ENCODE measurements at places on chromosomes 1 and 21.

DNA sequence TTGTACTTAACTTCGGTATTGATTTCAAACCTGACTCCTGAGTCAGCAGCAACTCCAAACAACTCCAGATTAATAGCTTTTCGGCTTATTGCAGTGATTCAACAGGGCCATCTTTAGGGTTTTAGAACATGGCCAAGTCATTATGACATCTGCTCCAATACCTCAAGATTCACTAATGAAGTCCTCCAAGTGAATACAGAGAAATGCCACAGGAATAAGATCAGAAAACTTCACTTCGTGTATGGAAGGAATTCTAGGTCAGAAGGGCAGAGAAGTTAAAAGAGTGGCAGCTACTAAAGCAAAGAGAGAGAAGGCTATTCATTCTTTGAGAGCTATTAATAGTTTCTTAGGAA is 7.6 kb upstream of the C1orf116 start:
- DNase-seq = no peak

GRCh38 chr1:201143726-201144635 is 10.3 kb downstream of the TMEM9 start:
- DNase-seq = no peak

DNA sequence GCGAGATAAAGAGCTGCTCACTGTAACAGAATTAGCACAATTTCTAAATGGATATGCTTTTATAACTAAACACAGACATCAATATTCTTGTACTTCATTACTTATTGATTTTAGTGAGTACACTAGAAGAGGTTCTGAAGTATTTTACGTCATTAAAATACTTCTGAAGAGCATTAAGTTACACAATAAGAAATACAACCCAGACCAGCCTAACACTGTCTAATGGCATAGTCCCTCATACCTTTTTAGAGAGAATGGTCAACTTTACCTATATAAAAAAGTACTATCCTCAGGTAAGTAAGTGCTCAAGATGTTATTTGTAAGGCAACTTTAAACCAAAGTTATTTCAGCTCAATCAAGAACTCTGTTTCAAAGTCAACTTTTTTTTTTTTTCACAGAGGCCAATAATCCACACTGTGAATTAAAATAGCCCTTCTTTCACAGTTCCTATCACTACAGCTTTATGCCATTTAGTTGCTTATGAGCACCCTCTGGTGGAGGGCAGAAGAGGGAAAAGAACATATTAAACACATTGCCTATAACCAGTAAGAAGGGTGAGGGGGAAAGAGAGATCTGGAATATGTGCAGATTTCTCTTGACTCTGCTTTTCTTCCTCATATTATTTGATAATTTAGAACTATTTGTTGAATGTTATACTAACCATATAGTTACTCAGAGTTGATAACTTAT is 182.1 kb upstream of the DMRTA2 start:
- no peak for DNase-seq

GRCh38 chr1:32991386-32991785 is 26.8 kb upstream of the RNF19B start:
- no peak for DNase-seq

DNA sequence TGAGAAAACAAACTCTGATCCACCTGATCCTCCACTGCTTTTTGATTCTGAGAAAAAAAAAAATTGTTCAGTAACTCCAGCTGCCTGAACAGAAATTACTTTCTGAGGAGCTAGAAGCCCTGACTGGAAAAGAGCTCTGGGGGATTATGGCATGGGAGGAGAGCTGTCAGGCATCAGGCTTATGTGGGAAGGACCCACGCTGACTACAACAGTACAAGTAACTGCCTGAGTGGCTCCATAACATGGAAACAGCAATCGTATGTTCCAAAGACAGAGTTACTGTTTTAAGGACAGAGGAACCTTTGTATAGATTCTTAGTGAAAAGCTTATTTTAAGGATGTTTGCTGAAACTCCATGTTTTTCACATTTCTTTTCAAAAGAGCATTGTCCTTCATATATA is 1.2 kb upstream of the ANGPTL7 start:
- DNase-seq = no peak

GRCh38 chr1:209609041-209609790 is 25.7 kb downstream of the CAMK1G start:
- no peak for DNase-seq

GRCh38 chr1:224929335-224930237 is at the start of gene DNAH14:
Gene DNAH14 (plus strand): TSS chr1:224929675. CDS start chr1:224952703, 23,028 bp downstream.
- DNase-seq = peak; percentile 3

- peak; percentile 40 for DNase-seq
These were observed 30.8 kb downstream of the XCL2 start for GRCh38 chr1:168512864-168513595.

- no peak for DNase-seq
These were observed 62.8 kb downstream of the RGS4 start for GRCh38 chr1:163131981-163132380.

DNA sequence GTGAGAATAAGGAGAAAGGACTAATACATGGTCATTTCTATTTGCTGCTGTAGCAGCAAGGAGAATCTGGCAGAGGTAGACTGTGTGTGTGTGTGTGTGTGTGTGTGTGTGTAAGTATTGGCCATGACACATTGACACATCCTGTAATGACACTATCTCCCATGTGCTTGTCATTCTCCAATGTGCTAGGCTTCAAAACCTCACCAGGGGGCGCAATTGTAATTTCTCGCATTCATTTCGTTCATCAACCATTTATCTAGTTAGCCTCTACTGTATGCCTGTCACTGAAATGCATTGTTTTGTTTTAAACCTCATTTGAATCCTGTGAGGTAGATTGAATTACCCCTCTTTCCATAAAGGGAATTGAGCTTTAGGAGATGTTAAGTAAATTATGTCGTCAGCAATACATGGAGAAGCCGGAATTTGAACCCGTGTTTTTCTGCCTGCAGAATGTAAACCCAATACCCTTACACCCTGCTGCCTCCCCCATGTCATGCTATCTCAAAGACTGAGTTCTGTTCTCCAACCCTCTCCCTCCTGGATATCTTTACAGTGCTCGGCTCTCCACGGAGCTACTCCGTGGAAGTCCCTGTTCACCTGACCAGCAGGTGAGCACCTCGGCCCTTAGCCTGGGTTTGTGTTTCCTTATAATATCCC is 100.8 kb downstream of the UCK2 start:
- peak; percentile 49 for DNase-seq

DNA sequence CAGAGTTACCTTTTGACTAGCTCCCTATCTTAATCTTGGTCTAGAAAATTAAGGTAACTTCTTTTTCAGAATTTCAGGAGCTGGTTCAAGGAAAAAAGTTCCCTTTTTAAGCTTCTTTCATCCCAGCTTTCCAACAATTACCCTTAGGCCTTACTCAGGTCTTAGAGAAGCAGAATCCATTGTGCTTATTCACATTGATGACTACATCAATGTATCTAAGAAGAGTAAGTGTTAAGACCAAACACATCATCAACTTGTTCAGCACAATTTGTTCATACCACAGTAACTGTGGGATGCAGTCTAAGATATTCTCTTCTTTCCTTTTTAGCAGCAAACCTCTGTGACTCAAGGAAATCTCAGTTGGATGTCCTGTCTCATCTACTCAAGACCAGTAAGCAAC is 4.1 kb downstream of the MRPL9 start:
- DNase-seq = no peak

DNA sequence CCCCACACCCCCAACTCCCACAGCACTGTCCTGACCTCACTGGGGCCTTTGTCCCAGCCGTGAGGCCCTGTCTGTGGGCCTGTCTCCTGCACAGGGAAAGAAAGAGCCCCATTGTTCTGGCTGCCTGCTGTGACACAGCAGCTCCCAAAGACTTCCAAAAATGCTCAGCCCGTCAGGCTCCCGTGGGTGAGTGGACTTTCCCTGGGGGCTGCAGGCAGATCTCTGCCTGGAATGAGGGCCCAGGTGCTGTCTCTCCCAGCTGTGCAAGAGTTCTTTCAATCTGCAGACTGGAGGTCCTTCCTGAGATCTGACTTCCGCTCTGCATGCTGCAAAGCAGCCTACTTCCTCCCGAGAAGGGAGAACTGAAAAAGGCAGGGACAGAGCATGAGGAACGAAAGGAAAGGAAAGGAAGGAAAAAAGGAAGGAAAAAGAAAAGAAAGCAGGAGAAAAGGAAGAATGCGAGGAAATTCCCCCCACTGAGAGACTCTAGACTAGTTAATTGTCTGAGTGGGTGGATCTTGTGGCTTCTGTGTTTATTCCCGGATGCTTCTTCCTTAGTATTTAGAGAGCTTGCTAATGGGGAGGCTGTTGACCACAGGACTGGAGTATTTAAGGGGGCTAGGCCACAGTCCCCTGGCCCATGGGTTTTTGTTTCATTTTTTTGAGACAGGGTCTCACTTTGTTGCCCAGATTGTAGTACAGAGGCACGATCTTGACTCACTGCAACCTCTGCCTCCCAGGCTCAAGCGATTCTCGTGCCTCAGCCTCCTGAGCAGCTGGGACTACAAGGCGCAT is 15.0 kb downstream of the NES start:
- DNase-seq = no peak

DNA sequence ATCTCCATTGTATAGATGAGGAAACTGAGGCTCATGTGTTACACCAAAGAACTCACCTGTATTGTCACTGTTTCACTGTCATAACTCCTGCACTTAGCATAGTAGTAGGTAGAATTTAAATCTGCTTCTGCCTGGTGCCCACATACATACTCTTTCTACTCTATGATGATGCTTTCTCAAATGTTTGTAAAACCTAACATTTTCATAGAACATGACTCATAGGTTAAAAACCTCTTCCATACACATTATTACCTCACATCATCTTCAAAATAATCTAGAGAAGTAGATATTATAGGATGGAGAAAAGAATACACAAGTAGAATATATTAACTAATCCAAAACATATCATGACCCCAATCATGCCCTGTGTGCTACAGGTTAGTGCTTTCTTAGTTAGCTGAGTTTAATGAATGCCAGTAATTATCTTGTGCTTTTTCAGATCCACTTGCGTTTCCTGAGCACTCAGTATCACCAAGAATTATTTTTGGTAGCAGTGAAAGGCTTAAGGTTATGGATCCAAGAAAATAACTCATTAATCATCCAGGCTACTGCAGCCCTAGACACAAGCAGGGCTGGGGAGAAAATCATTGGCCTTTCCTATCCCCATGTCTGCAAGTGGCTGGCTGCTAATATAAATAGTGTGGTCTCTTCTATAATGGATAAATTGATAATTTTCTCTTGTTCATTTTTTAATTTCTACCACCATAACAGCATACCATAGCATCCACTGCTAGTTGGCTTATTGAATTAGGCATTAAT is 156.9 kb downstream of the LRRC40 start:
- no peak for DNase-seq

GRCh38 chr1:70864302-70864701 is 183.3 kb downstream of the PTGER3 start:
- no peak for DNase-seq

GRCh38 chr1:185938396-185938795 is 204.2 kb downstream of the HMCN1 start:
- DNase-seq = no peak

DNA sequence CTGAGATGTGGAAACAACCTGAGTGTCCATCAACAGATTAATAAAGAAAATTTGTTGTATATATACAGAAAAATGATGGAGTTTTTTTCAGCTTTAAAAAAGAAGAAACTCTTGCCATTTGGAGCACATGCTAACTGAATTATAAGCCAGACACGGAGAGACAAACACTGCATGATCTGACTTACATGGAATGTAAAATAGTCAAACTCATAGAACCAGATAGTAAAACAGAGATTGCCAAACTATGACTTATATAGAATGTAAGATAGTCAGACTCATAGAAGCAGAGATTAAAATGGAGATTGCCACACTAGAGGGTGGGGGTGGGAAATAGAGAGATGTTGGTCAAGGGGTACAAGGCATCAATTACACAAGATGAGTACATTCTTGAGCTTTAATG is 1786.6 kb downstream of the PLA2G4A start:
- no peak for DNase-seq

- DNase-seq = no peak
These were observed 76.0 kb downstream of the PAPPA2 start for GRCh38 chr1:176539018-176539417.

DNA sequence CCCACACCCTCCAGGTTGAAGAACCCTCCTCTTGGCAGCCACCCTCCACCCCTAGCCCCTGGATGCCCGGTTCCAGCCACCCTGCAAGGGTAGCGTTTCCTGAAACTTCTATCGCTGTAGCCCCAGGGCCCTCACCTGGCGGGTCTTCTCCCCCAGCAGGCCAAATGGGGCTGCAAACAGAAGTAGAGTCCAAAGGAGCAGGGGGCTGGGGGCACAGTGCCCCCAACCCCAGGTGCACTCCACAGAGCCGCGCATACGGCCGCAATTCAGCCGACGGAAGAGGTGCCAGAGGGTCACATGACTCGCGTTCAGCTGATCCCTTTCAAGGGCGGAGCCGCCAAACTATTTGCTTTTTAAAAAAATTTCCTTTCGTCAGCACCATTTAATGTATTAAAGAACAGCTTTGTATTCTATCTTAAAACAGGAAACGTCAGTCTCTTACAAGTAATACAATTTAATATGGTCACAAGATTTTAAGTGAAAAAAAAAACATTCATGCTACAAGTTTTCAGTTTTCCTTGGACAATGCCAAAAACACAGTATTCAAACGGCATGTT is at the start of gene GLMP:
TSS of gene GLMP (minus strand) at position 289 of the 557 bp plus-strand sequence. CDS start at position 255, 34 bp downstream.
- peak; percentile 70 for DNase-seq

Measured in CD4-positive, alpha-beta T cell treated with Interleukin-17A for 4 hours (primary cell).